ENCODE measurements at places on chromosomes 1 and 21.

DNA sequence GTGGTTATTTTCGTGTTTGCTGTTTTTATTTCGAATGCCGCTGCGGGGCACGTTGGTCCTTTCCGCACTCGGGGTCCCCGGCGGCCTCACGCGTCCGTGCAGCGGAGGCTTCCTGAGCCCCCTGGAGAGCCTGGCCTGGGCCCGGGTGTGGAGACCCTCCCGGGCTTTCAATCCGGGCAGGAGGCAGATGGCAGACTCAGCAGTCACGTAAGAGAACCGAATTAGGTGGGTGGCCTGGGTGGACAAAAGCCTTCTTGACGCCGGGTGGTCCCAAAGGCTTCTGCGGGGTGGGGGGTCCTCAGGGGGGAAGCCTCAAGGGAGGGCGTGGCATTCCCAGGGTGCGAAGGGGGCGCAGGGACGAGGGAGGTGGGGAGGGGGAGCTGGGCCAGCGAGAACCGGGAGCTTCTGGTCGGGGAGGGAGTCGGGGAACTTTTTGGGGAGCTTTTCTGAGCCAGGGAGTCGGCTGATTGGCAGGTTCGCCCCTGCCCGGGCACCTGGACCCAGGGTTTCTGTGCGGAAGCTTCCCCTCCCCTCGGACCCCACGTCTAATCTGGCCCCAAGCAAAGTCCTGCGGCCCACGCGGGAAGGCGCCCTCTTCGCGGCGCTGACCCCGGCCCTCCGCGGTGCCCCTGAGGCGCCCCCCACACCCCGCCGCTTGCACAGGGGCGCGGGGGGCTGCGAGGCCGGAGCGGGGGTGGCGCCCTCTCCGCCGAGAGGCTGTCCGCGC is 1.3 kb upstream of the HES4 start:
- ATAC-seq, result no peak

DNA sequence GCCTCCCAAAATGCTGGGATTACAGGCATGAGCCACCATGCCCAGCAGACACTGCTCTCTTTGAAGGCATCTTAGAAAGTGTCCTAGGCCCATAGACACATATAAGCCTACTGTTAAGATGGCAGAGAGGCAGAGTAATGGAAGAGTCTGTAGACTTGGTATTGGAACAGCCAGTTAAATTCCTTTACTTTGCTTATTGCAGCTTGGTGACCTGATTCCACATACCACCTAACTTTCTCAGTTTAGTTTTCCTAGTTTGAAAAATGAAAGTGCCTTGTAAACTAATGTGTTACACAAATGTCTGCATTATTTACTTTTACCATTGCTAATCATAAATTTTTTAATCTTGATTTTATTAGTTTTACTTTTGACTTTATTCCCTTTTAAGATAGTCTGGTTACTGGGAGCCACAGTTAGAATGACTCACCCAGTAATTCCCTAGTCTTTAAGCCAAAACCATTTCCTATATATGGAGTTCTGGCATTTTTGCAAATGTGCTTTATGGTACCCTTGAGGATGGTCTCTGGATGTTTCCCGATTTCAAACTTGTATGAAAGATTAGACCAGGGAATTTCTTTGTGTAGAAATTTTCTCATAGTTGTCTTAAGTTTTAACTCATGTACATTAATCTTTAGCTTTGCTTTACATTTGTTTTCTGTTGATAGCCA is 6.4 kb downstream of the SMAP2 start:
- no peak for ATAC-seq

GRCh38 chr1:223341121-223341520 is 22.9 kb downstream of the SUSD4 start:
- no peak for ATAC-seq

- ATAC-seq, result no peak
Observed at GRCh38 chr1:78177708-78178270, 132.0 kb downstream of the GIPC2 start.

- ATAC-seq, result no peak
Observed at GRCh38 chr1:218983433-218983832, 190.2 kb upstream of the LYPLAL1 start.

GRCh38 chr1:3670823-3671265 is 18.5 kb downstream of the TP73 start:
- ATAC-seq, result no peak

DNA sequence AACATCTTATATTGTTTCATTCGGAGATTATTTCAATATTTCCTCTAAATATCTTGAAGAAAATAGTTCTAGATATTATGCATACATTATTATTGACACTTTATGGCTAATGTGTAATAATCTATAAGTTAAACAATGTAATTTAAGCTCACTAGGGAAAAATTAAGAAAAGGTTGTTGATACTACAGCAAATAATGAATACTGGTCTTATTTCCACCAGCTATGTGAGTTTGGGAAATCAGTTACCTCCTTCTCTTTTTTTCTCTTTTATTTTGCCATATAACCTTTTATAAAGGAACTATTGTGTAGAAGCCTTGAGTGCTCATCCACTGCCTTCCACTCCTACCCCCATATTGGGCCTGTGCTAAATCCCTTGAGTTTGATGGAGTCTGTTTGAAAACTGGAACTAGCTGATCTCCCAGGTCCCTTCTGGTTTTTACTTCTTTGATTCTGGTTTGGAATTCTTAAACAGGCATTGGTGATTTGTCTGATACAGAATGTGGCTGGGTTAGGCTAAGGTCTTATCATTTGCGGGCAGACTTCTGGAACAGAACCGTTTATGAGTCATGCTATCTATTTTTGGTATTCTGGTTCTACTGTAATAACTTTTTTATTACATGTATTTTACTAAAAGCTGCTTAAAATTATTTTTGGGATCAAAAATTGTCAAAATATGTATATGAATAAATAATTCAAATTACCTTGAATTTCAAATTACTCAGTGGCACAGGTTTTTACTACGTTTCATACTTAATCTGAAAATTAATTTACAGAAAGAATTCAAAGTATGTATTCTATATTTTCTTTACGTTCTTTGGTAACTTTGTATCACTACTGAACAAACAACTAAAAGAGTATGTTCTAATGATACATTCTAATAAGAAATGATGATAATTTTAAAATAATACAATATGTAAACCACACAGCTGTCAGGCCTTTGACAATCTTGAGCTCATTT is 5.0 kb upstream of the CDC14A start:
- no peak for ATAC-seq

Data from activated CD4-positive, CD25-positive, alpha-beta regulatory T cell treated with anti-CD3 and anti-CD28 coated beads, Interleukin-2, amount 50 U/mL, for 24 hours (primary cell).